ENCODE measurements at places on chromosomes 7 and 10.

- DNase-seq, result no peak
These were observed 256.2 kb upstream of the ZNF32 start for GRCh38 chr10:43904844-43905243.

GRCh38 chr7:106548491-106548890 is 112.5 kb downstream of the CCDC71L start:
- DNase-seq, result no peak

DNA sequence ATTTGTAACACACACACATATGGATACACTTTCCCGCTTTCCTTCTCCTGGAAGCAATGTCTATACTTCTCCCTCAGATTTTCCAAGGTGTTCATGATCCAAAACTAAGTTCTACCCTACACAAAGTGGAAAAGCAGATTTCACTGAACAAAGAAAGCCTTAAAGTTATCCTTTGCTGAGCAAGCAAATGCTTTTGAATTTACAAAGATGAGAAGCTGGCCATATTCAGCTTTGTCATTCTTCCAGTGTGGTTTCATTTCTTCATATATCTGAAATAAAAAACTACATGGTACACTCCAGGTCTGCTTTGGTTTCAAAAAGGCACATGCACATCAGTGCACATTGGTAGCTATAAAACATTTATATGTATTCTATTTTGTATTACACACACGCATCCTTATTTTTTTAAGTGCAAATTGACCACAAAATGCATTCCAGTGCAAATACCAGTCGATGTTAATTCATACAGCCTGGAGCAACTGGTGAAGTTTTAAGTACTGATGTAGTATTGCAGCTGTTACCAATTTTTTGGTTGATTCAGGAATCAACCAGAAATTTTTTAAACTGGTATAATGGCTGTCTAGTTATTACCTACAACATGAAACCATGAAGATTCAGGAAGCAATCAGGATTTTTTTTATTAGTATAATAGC is 65.5 kb upstream of the SRPK2 start:
- no peak for DNase-seq

- no peak for DNase-seq
These were observed 175.0 kb upstream of the PITRM1 start for GRCh38 chr10:3347413-3348182.

- DNase-seq, result no peak
These were observed 87.3 kb upstream of the TRIL start for GRCh38 chr7:29045258-29046086.

DNA sequence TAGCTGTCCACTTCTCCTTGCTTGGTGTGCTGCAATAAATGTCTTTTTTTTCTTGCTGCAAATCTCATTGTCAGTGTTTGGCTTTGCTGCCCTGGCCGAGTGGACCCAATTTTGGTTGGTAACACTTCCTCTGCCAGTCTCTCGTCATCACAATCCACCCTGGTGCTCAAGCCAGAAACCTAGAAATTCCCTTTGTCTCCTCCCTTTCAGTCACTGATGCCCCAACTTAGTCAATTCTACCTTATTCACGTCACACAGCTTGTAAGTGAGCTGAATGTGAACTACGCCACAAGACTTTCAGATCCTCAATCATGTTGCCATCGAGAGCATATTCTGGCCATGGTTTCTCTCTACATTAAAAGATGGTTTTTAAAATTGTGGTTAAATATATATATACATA is 13.0 kb upstream of the FRA10AC1 start:
- peak; percentile 5 for DNase-seq

DNA sequence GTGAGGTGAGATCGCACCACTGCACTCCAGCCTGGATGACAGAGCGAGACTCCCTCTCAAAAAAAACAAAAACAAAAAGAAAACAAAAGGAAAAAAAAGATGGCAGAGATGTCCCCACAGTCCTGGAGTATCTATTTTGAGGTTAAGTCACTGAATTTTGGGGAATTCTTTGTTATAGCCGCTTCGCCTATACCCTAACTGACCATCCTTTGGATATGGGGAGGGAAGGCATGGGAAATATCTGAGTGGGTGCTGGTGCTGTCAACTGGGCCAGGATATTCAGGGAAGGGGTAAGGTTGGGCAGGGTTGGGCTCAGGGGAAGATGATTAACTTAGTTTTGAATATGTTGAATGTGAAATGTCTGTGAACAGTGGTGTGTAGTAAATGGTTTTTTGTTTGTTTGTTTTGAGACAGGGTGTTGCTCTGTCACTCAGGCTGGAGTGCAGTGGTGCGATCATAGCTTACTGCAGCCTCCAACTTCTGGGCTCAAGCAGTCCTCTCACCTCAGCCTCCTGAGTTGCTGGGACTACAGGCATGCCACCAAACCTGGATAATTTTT is 8.3 kb upstream of the GNB2 start:
- no peak for DNase-seq

- no peak for DNase-seq
These were observed 196.8 kb downstream of the TAX1BP1 start for GRCh38 chr7:27936768-27937102.

- no peak for DNase-seq
These were observed 400.1 kb downstream of the PARD3 start for GRCh38 chr10:34415039-34415438.

- no peak for DNase-seq
These were observed 22.3 kb downstream of the ADAMTS14 start for GRCh38 chr10:70694418-70695141.

DNA sequence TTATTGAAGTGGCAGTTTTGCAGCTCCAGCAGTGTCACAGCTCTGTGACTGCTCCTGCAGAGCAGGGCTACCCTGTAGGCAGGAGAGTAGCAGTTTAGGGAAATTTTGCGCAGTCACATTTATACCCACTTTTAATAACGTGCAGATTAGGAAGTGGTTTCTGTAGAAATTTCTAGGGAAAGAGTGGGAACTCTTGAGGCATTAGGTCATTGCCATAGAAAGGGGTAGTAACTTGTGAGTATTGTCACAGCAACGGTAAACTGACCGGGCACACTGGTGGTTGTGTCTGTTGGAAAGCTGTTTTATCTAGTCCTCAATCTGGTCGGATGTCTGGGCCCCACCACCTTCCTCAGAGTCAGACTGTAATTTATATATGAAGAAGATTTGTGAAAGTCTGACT is 51.9 kb downstream of the CDC14C start:
- no peak for DNase-seq

GRCh38 chr7:158494162-158494586 is 93.4 kb downstream of the PTPRN2 start:
- DNase-seq, result no peak

DNA sequence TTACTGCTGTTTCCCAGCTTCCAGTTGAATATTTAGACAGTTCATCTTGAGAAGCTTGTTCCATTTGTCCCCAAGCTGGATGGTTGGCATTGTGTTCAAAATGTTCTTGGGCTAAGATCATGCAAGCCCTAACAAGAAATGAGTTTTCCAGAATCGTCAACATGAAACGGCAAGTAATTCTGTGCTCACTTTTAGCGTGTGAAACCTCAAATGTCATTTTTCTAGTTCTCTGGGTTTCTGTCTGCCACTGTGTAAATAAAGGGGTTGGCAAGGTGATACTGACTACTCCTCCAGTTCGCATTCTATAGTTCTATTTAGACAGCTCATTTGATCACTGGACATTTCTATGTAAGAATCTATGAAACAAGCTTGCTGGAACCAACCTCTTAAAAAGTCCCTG is 194.0 kb downstream of the AHR start:
- no peak for DNase-seq

DNA sequence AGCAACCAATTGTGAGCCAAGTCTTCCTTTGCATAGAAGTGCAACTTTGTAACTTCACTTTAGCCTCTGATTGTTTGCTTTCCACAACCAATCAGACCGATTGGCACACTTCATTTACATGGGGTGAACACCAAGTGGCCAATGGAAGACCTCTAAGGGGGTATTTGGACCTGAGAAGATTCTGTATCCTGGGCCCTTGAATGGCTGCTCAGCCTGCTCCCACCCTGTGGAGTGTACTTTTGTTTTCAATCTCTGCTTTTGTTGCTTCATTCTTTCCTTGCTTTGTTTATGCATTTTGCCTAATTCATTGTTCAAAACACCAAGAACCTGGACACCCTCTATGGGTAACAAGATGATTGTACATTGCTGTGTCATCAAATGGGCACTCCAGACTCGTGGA is 385.7 kb upstream of the NRP1 start:
- DNase-seq, result no peak

DNA sequence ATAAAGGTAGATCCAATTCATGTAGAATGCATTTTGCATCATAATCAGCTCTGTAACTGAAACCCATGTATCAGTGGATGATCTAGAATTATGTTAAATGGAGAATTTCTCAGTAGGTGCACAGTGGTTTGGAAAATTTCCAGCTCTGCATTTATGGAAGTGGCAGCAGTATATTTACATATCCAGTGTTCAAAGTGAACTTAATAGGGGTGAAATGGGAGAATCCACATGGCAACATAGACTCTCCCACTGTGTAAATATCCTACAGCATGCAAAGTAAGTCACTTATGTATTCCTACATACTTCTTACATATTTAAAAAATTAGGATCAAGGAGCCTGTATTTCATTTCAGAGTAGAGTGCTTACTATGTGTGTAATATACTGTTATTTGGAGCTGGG is 35.3 kb downstream of the CDC14C start:
- DNase-seq, result no peak

GRCh38 chr10:639751-640672 is 49.5 kb downstream of the DIP2C start:
- DNase-seq, result no peak

GRCh38 chr10:69696073-69696731 is 66.2 kb downstream of the FAM241B start:
- peak; percentile 3 for DNase-seq

DNA sequence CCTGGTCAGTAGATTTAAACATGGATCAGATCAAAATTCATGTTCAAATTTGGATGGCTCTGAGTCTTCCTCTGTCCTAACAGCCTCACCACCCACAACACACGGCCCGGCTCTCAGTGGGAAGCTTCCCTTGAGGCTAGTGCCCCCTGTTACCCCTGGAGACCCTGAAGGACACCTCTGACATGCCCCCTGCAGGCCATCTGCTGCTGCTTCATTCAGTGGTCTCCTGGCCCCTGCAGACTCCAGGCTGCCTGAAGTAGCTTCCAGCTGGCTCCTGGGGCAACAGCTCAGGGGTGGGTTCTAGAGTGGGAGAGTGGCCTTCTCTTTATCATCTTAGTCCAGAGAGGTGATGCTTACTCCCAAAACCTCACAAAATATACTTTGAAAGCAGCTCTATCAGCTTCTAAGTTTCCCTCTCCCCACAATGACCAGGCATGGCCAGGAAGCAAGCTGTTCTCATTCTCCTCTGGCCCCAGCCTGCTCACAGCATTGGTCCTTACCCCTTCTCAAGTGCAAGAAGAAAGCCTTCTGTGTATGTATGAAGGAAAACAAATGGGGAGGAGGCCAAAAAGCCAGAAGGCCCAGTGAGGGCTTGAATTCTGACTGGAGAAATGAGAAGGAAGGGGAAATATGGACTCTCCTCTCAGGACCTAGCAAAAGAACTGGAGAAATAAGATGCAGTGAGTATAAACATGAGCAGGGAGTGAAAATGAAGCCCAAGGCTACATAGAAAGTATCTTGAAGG is 189.6 kb upstream of the INHBA start:
- DNase-seq, result no peak

- DNase-seq, result no peak
These were observed 13.4 kb downstream of the HIP1 start for GRCh38 chr7:75725306-75725705.

DNA sequence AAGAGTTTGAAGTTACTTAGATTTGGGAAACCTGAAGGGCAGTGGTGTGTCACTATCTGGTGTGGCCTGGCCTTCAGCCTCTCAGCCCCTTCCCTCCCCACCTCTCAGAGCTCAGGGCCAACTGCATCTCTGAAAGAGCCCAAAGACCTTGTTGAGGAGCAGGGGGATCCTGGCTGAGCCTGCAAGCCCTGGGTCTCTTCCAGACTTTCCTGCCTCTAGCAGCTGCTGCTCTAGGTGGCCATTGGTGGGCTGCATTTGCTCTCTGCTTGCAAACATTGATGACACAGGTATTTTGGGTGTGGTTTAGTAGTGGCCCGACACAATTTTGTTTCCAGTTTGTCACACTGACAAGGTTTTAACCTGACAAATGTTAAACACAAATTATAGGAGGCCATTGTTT is 3.1 kb upstream of the UPP1 start:
- DNase-seq, result no peak

GRCh38 chr10:65950075-65950474 is 975.8 kb upstream of the LRRTM3 start:
- DNase-seq, result no peak

GRCh38 chr10:78481842-78482241 is 448.2 kb downstream of the RPS24 start:
- no peak for DNase-seq

GRCh38 chr10:22630234-22631174 is 83.9 kb downstream of the PIP4K2A start:
- DNase-seq, result peak; percentile 88

DNA sequence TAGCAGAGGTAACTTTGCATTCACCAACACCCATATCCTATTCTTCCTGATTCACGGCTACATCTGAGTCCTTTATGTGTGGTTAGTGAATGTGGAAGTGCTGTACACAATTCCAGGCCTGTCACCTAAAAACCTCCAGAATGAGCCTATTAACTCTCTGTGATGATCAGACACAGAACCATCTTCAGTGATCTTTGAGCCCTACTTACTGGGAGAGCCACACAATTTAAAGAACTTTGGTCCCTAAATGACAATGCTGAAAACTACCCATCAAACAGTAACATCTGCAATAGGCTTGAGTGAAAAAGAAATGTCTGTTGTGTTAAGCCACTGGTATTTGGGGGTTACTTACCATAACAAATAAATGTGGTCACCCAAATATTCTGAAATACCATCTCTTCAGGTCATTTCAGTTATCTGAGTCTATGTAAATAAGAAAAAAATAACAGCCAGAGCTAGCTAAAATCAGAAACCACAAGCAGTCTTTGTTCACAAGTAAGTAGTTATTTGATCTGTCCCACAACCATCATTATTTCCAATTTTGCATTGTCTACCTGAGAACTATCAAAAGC is 145.7 kb downstream of the HGF start:
- no peak for DNase-seq

- DNase-seq, result no peak
These were observed 6.9 kb downstream of the NYAP1 start for GRCh38 chr7:100490483-100491191.

- DNase-seq, result no peak
These were observed 393 bp downstream of the ZNF467 start for GRCh38 chr7:149772956-149773434.

- no peak for DNase-seq
These were observed 15.8 kb downstream of the C10orf71 start for GRCh38 chr10:49314806-49315205.

GRCh38 chr10:103458720-103459119 is at the start of gene CALHM1:
Gene CALHM1 (minus strand): TSS chr10:103458900. CDS start chr10:103458751, 149 bp downstream.
- no peak for DNase-seq

GRCh38 chr10:90930070-90930837 is 9.4 kb upstream of the ANKRD1 start:
- no peak for DNase-seq

Measured in CD4-positive, alpha-beta T cell treated with Interleukin-4 for 4 hours (primary cell).